ENCODE measurements at places on chromosomes 2 and 18. TPM values are rescaled to one million over a fixed set of nuclear protein-coding genes. Genes with fewer than 3 reads are reported as not detected.

The KLHL30 gene
- total RNA-seq, result 12.2 TPM

The ANKRD53 gene
- 1.8 TPM for total RNA-seq

The DNER gene
- total RNA-seq, result not detected

The CCL20 gene
- total RNA-seq, result 0.45 TPM

The SKOR2 gene
- not detected for total RNA-seq

The PLA2R1 gene
- 47.7 TPM for total RNA-seq

The SLC4A5 gene
- total RNA-seq, result 0.65 TPM

The ORC2 gene
- 35.6 TPM for total RNA-seq

The PRKAG3 gene
- total RNA-seq, result not detected

The C2orf80 gene
- total RNA-seq, result not detected

The ESPNL gene
- 0.07 TPM for total RNA-seq

The KRTCAP3 gene
- total RNA-seq, result 1.4 TPM

The SFTPB gene
- total RNA-seq, result not detected

The CXCR1 gene
- not detected for total RNA-seq

The RIT2 gene
- not detected for total RNA-seq

The EIF2AK2 gene
- total RNA-seq, result 57.5 TPM

The MCEE gene
- 22.6 TPM for total RNA-seq

The GPR75 gene
- 1.2 TPM for total RNA-seq

The INPP1 gene
- 14.2 TPM for total RNA-seq

The IL36A gene
- total RNA-seq, result not detected

The FBXO48 gene
- total RNA-seq, result 0.63 TPM

The SCTR gene
- not detected for total RNA-seq

The CHRND gene
- total RNA-seq, result not detected

The NAPG gene
- total RNA-seq, result 32.0 TPM

The CDCA7 gene
- total RNA-seq, result 5.9 TPM

The ICOS gene
- not detected for total RNA-seq

The MAP3K19 gene
- not detected for total RNA-seq

The ERFE gene
- total RNA-seq, result 1.8 TPM

The CREG2 gene
- not detected for total RNA-seq

The TRPM8 gene
- total RNA-seq, result 0.15 TPM

The CD28 gene
- total RNA-seq, result 0.05 TPM

The VIL1 gene
- not detected for total RNA-seq

The GLI2 gene
- 37.0 TPM for total RNA-seq

The TSHZ1 gene
- 7.8 TPM for total RNA-seq

The GAD1 gene
- total RNA-seq, result not detected

The CASP8 gene
- total RNA-seq, result 7.6 TPM

The STON1 gene
- total RNA-seq, result 9.6 TPM

The UGT1A5 gene
- total RNA-seq, result not detected

The PROKR1 gene
- not detected for total RNA-seq

Data from chondrocyte (in vitro differentiated cells).